Hematopoietic multipotent progenitor cell treated with erythropoietin and hydrocortisone succinate and interleukin-3 and kit ligand, for 6 days (in vitro differentiated cells): ENCODE measurements at places on chromosomes 7 and 10.

DNA sequence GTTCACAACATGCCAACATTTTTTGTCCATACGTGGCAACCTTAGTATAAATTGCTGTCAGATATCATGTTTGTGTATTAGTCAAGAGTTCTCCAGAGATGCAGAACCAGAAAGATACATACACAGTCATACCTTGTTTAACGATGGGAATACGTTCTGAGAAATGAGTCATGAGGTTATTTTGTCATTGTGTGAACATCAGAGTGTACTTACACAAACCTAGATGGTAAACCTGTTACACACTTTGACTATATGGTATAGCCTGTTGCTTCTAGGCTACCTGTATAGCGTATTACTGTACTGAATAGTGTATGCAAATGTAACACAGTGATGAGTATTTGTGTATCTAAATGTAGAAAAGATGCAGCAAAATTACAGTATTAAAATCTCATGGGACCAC is 22.3 kb downstream of the ZNF518A start:
- DNase-seq: no peak

GRCh38 chr10:122565766-122566206 is 5.2 kb downstream of the DMBT1 start:
- peak; percentile 88 for DNase-seq

- no peak for DNase-seq
These were observed 253.9 kb upstream of the FZD8 start for GRCh38 chr10:35896001-35896400.

DNA sequence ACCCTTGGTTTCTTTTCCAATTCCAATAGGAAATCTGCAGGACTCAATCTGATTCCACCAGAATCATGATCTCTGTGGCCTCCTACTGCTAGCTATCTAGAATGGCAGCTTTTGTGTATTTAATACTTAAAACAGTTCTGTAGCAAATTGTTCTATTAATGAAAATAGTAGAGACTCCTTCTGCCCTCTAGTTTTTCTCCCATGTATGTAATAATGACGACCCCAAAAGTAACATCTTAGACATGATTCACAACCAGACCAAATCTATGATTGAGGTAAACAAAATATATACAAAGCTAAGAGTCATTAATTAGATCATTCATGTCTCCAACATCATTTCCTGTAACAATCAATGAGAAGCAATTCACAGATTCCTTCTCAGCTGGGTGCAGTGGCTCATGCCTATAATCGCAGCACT is 259.1 kb upstream of the MKLN1 start:
- DNase-seq: no peak

GRCh38 chr7:113087071-113087998 is 708 bp upstream of the GPR85 start:
- peak; percentile 81 for DNase-seq

GRCh38 chr7:156034397-156034796 is 222.1 kb upstream of the SHH start:
- DNase-seq: peak; percentile 56

GRCh38 chr7:111029574-111030251 is 61.2 kb upstream of the LRRN3 start:
- DNase-seq: peak; percentile 52

- no peak for DNase-seq
These were observed 15.5 kb downstream of the CYP3A4 start for GRCh38 chr7:99768471-99768870.

GRCh38 chr7:74253331-74253730 is 868 bp downstream of the RFC2 start:
- no peak for DNase-seq

GRCh38 chr7:136033413-136034031 is 56.4 kb upstream of the MTPN start:
- DNase-seq: peak; percentile 44

GRCh38 chr10:132115732-132116131 is 50.0 kb downstream of the JAKMIP3 start:
- DNase-seq: no peak

DNA sequence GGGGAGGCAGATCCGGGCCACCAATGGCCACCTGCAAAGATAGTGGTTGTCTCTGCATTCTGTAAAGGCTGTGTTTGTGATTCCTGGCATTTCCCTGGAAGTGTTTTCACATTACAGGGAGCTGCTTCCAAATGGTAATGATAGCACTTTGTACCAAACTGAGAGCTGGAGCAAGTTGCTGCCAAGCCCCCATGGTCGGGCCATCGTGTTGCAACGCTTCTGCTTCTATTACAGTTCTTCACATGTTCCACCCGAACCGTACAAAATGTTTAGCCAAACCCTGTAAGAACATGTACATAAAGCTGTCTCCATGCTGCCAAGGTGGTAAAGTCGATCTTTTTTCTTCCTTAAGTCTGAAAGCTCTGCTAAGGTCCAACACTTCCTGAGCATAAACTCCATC is 397.7 kb upstream of the NFE2L3 start:
- DNase-seq: no peak

GRCh38 chr7:126228356-126229061 is 1024.2 kb downstream of the GRM8 start:
- DNase-seq: no peak

DNA sequence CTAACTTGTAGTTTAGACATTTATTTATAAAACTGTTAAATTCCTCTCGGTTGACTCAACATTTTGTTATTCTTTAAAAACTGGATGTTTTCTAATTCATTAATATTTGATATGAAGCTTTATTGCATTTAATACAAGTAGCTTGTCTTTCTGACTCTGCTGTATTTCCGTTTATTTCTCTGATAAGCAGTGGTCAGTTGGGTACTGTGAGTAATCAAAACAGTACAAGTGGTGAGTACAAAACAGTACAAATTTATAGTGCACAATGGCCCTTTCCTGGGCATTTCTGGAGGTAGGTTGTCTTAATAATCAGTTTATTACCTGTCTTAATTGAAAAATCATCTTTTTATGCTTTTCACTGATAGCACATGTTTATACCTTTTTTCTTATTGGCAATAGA is 182.7 kb downstream of the CCSER2 start:
- DNase-seq: no peak

GRCh38 chr7:31724696-31725095 is 37.7 kb downstream of the PPP1R17 start:
- no peak for DNase-seq

GRCh38 chr7:977326-978048 is 2.1 kb upstream of the COX19 start:
- DNase-seq: no peak

DNA sequence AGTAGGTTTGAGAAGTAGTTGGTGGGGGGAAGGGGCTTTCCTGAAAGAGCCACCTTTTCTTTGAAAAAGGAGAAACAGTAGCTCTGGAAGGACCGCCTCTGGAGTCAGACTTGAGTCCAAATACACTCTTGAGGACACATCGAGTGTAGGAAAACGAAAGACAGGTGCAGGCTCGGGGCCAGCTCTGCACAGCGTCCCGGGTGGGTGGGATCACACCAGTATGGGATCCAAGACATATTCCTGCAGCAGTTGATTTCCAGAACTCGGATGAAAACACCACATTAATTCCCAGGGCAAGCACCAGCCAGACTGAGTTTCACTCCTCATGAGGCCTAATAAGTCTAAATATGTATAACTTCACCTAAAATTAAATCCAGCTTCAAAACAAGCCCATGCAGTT is 61.4 kb downstream of the ASB13 start:
- DNase-seq: no peak

- DNase-seq: peak; percentile 83
These were observed 21.2 kb downstream of the CALML5 start for GRCh38 chr10:5477948-5478693.

GRCh38 chr7:156827587-156828203 is 65.3 kb downstream of the LMBR1 start:
- DNase-seq: peak; percentile 69
